ENCODE measurements at places on chromosomes 5 and 9. TPM values are rescaled to one million over a fixed set of nuclear protein-coding genes. Genes with fewer than 3 reads are reported as not detected.

PPIC gene
- total RNA-seq: 46.1 TPM

DNA sequence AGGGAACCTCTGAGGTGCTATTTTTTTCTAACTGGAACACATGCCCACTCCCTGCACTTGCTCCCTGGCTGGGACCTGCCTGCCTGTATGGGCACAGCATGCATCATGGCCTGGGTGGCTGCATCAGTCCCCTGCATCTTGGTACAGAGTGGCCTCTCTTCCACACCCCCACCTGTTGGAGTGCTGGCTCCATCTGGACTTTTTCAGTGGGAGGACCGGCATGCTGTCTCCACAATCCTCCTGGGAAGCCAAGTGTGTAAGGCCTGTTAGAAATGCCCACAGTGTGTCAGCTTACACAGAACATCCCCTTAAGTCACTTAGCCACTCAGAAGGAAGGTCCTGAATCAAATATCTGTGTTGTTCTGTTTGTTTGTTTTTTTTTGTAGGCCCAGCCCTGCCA, 102.9 kb downstream of the MARCHF3 start:
- no peak for DNase-seq

- DNase-seq: no peak
These were observed 86.7 kb downstream of the SLC44A1 start for GRCh38 chr9:105331160-105331559.

DNA sequence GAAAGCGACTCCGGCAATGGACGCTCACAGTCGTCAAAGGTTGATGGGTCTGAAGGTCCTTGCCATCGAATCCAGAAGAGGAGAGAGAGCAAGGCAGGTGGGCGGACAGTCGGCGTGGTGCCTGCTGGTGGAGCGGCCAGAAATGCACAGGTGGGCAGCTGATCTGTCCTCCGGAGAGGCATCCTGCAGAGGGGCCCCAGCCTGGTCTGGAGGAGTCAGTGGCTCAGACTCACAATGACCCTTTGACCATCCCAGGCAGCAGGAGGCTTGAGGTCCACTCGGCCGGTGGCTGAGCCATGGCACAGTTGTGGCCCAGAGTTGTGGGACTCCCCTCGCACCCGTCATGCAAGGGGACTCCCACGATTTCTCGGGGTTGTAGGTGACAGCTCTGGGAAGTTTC, 34.4 kb upstream of the FCN2 start:
- no peak for DNase-seq

B4GALT1 gene
- total RNA-seq: 163 TPM

DNA sequence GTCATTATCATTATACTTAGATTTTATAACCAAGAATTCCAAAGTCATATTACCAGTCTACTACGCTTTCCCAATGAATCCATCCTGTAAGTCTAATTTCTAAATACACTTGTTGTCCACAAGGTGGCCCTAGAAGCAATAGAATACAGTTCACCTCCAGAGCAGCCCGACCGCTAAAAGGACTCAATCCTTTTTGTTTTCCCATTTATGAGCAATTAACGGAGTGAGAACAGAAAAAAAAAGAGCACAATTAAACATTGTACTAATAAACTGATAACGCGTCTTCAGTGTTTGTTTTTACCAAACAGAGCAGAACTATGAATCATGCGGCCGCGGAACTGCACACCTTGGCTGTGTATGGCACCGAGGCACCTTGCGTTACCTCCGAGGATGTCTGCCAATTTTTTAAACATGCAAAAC, 160.7 kb upstream of the DAPK1 start:
- DNase-seq: peak; percentile 89

DNA sequence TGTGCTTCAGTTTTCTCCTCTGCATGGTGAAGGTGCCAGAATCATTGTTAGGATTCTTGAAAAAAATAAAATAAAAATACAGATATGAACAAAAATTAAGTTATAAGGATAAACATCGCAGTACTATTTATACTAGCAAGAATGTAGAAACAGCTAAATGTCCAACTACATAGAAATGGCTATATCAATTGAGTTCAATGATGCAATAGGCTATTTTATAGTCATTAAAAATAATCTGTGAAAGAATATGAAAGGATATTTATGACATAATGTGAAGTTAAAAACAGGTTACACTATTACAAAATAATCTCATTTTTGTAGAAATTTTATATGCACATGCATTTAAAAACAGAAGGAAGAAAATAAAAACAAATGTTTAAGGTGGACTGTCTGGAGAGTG, 198.7 kb upstream of the TRIM32 start:
- DNase-seq: no peak

ARID3C gene
- total RNA-seq: not detected

Data from kidney (tissue), 22 donors.